ENCODE measurements at places on chromosomes 2 and 18.

- DNase-seq = no peak
Measured at GRCh38 chr2:54954705-54955357, 95.4 kb downstream of the RTN4 start.

DNA sequence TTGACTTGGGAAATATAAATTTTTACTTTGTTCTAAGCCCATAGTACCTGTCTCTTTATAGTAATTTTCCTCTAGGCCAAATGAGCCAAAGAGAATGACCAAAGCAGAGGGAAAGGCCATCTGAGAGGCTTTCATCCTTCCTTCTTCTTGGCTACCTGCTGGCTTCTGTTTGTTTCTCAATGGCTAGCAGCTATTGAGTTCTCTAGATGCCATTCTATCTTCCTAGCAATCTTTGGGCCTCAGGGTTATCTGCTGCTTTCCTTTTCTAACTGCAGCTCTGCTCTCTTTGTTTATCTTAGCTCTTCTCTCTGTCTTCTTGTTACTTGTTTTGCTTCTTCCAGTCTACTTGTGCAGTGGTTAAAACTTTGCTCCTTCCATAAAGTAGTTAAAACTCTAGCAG lies 601.1 kb upstream of the NRXN1 start:
- DNase-seq = no peak

DNA sequence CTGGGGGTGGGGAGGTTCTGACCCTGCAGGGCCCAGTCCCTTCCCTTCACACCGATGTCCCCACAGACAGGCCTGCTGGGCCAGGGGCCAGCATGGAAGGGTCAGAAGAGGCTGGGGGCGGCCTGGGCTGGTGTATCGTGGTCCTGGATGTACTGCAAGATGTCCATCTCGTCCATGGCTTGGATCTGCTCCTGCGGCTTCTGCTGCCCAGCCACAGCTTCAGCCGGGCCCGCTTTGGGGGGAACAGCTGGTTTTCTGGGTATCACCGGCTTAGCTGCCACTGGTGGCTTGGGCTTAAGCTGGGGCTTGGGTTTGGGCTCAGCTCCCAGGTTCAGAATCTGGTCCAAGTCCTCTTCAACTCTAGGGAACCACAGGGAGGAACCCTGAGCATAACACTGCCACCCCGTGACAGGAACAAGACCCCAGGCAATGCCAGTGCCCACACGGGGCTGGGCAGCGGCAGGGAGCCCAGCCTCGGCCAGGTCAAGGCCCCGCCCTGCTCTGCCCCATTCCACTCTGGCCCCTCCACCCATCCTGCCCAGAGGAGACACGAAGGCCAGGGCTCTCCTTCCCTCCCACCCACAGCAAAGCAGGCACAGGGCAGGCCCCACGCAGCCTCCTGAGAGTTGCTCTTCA lies 31.9 kb downstream of the HS1BP3 start:
- peak; percentile 70 for DNase-seq

GRCh38 chr2:46547223-46548102 lies 68.1 kb downstream of the TMEM247 start:
- peak; percentile 79 for DNase-seq

GRCh38 chr18:8548186-8548585 lies 61.1 kb upstream of the RAB12 start:
- no peak for DNase-seq

Data from sigmoid colon (tissue), 7 donors.